ENCODE measurements at places on chromosomes 13 and 19. TPM values are rescaled to one million over a fixed set of nuclear protein-coding genes. Genes with fewer than 3 reads are reported as not detected.

Gene ZNF575
- 2.6 TPM for total RNA-seq

Gene FGF22
- not detected for total RNA-seq

Gene CACNG7
- total RNA-seq, result 6.0 TPM

Gene OR7E24
- not detected for total RNA-seq

Gene KRTDAP
- total RNA-seq, result 2.0 TPM

Gene MIDN
- total RNA-seq, result 122 TPM

Gene CLEC17A
- not detected for total RNA-seq

Gene ZNF534
- total RNA-seq, result not detected

Gene SWSAP1
- 2.7 TPM for total RNA-seq

Gene SLC10A2
- total RNA-seq, result 1.7 TPM
